Effector CD8-positive, alpha-beta T cell (primary cell): ENCODE measurements at places on chromosomes 7 and 10.

DNA sequence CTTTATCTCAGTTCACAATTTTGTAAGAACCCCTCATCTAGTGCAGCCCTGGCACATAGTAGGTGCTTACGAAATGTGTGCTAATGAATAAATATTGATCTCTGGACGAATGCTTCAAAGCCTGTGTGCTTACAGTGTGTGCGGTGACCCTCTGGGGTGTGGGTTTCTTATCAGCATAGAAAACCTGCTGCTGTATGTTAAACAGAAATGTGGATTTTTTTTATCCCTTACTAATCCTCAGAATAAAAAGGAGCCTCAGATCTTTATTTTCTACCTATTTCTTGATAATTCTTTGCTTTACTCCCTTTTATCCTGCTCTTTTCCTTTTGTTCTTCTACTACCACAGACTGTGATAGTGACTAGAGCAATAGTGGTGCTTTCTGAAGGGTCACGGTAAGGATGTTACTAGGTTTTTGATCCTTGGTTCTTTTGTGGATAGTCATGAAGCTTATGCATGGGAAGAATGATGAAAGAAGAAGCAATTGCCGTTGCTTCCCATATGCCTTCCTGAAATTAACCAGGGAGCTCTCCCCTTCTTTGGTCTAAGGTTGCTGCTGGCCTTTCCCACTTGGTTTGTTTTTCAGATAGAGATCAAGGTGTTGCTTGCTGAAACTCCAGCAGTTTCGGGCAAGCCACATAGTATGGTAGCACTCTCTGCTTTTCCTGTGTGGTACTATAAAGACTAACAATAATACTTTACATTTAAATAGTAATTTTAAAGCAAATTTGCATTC lies 44.7 kb downstream of the SPAG6 start:
- no peak for DNase-seq

GRCh38 chr10:121069061-121069850 lies 218.1 kb downstream of the WDR11 start:
- no peak for DNase-seq

DNA sequence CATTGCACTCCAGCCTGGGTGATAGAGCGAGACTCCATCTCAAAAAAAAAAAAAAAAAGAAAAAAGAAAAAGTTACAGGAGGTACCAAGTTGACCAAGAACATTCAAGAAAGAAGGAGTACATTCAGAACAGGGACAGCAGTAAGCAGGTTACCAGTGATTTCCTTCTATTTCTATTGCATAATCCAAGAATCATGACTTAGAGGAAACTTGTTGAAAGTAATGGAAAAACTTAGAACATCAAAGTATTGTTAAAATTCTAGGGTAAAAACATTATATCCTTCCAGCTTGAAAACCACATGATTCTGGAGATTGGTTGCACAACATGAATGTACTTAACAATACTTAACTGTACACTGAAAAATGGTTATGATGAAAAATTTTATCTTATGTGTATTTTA lies 25.2 kb downstream of the RAPGEF5 start:
- no peak for DNase-seq

DNA sequence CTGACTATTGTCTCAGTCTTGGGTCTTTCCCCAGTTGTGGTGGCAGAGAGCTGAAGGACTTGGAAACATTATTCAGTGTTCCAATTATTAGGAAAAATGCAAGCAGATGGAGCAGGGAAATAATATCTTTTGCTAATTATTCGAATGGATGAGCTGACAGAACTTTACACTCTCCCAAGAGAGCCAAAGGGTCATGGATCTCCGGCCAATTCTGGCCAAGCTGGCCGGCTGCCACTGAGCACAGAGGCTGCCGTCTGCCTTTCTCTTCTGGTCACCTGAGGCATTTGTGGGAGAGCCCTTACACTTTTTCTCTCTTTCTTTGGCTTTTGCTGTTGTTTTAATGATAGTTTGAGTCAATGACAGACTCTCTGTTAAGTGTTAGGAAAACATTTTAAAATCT lies 22.2 kb upstream of the CNTNAP2 start:
- no peak for DNase-seq

DNA sequence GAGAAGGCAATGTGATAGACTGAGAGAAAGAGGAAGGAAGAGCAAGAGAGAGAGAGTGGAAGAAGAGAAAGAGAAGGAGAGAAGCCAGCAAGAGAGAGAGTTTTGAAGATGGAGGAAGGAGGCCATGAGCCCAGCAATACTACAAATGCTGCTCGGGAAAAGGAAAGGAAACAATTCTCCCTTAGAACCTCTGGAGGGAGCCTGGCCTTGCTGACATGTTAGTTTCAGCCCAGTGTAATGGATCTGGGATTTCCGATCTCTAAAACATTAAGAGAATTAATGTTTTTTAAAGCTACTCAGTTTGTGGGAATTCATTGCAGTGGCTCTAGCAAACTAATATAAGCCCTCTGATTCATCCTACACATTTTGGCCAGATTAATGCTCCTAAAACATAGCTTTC lies 206.8 kb upstream of the MTPN start:
- no peak for DNase-seq

DNA sequence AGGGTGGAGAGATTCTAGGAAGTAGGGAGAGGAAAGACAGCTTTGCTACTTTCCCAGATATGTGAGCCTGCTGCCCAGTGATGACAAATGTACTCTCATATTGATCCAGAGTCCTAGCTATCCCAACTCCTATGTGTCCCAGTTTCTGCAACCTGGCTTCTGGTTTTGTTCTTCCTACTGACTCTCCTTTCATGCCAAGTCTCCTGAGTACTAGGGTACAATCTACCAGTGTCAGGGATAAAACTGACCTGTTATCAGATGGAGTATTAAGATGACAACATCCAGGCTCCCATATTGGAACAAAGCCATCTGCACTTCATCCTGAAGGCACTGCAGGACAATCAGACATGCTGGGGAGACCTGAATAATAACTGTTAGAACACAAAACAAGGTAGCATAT lies 233.7 kb upstream of the PHYHIPL start:
- DNase-seq: no peak
